Purkinje cell (primary cell): ENCODE measurements at places on chromosomes 2 and 18. TPM values are rescaled to one million over a fixed set of nuclear protein-coding genes. Genes with fewer than 3 reads are reported as not detected.

Gene COLEC11
- 28.0 and 46.8 TPM in 2 replicates for polyA plus RNA-seq

Gene MYOM1
- 3.7 and 3.9 TPM in 2 replicates for polyA plus RNA-seq

Gene AOX1
- polyA plus RNA-seq, result 5.8 and 7.5 TPM in 2 replicates

Gene TBR1
- 16.6 TPM in 1 of 2 replicates, not detected in the other for polyA plus RNA-seq

Gene UGT1A5
- not detected in 2 replicates for polyA plus RNA-seq

Gene SCN3A
- polyA plus RNA-seq, result 7.5 and 12.8 TPM in 2 replicates

Gene EMX1
- polyA plus RNA-seq, result not detected in 2 replicates

Gene SRD5A2
- polyA plus RNA-seq, result not detected in 2 replicates

Gene HRH4
- polyA plus RNA-seq, result not detected in 2 replicates

Gene KCNIP3
- polyA plus RNA-seq, result 4.2 TPM in 1 of 2 replicates, not detected in the other

Gene KCNG2
- polyA plus RNA-seq, result not detected in 2 replicates

Gene EN1
- polyA plus RNA-seq, result not detected in 2 replicates

Gene CCDC150
- polyA plus RNA-seq, result 1.6 TPM in 1 of 2 replicates, not detected in the other

Gene RNF125
- 4.7 TPM in 1 of 2 replicates, not detected in the other for polyA plus RNA-seq

Gene SERPINB3
- polyA plus RNA-seq, result not detected in 2 replicates

Gene ANKRD62
- not detected in 2 replicates for polyA plus RNA-seq

Gene SKOR2
- polyA plus RNA-seq, result 10.3 and 17.7 TPM in 2 replicates

Gene RGPD5
- polyA plus RNA-seq, result 12.0 and 20.9 TPM in 2 replicates

Gene FEV
- polyA plus RNA-seq, result not detected in 2 replicates

Gene KLHL14
- polyA plus RNA-seq, result 0.20 TPM in 1 of 2 replicates, not detected in the other

Gene METTL4
- 7.1 and 7.4 TPM in 2 replicates for polyA plus RNA-seq
